ENCODE measurements at places on chromosomes 3 and 15. TPM values are rescaled to one million over a fixed set of nuclear protein-coding genes. Genes with fewer than 3 reads are reported as not detected.

- no peak for DNase-seq
These were observed 156.9 kb downstream of the ZNF621 start for GRCh38 chr3:40681658-40682055.

- no peak for DNase-seq
These were observed 49.5 kb downstream of the CD86 start for GRCh38 chr3:122104515-122105194.

DNA sequence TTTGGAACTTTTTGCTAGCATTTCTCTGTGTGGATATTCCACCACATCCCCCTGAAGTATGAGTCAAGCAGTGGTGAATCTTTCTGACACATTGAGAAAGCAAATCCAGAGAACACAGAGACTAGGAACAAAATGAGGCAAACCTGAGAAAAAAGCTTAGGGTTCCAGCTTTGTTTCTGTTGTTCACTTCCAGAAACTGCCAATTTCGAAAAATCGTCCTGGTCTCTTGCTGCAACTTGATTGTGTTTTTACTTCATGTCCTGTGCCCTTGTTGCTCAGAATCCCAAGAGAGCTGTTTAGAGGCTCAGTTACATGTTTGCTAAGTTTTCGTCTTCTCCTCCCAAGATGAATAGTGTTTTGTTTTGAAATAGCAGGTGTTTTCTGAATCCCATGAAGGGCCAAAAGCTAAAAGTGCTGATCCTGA lies 13.7 kb downstream of the MAP2K1 start:
- no peak for DNase-seq

- DNase-seq, result no peak
These were observed 909.7 kb downstream of the PLOD2 start for GRCh38 chr3:145251311-145251710.

DNA sequence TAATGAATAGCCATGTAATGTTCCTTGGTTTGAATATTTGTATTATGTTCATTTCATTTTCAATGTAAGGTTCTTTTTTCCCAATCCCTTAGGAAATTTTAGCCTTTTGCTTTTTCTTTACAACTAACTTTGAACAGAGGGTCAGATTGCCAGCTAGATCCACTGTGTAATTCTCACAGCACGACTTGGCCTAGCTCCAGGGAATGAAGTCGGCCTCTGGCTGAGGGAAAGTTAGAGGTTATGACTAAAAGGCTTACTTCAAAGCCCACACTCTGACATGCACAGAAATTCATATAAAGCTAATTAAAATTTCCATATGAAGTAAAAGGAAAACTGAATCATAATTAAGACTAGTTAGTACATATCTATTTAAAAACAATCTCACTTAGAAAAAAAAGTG lies 38.7 kb downstream of the ROBO1 start:
- no peak for DNase-seq

DNA sequence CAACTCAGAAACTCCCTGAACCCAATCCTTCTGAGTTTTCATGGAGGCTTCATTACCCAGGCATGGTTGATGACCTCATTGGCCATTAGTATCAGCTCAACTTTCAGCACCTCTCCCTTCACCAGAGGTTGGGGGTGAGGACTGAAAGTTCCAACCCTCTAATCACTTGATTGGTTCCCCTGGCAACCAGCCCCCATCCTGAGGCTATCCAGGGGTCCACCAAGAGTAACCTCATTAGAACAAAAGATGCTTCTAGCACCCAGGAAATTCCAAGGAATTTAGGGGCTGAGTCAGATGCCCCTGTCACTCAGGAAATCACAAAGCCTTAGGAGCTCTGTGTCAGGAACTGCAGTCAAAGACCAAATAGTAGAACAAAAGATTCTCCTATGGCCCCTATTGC lies 43.8 kb downstream of the ADAMTSL3 start:
- DNase-seq, result no peak

GRCh38 chr3:50687127-50687751 lies 12.5 kb downstream of the DOCK3 start:
- no peak for DNase-seq

The NDUFAF3 gene
- total RNA-seq, result 86.3 TPM

The GOLGA8G gene
- total RNA-seq, result not detected

The CLSTN2 gene
- total RNA-seq, result not detected

The NDN gene
- total RNA-seq, result 0.77 TPM

The OCA2 gene
- total RNA-seq, result not detected

Data from CD8-positive, alpha-beta memory T cell (primary cell).